Fibroblast of upper back skin (primary cell): ENCODE measurements at places on chromosomes 2 and 18.

- DNase-seq: no peak
Measured at GRCh38 chr2:177622521-177622920, 229.9 kb downstream of the AGPS start.

GRCh38 chr2:224560549-224560948 is 24.6 kb downstream of the CUL3 start:
- DNase-seq: no peak

- DNase-seq: peak; percentile 32
Measured at GRCh38 chr2:79711098-79711497, 198.2 kb downstream of the CTNNA2 start.

- DNase-seq: no peak
Measured at GRCh38 chr2:68157002-68157401, 686 bp upstream of the PNO1 start.

DNA sequence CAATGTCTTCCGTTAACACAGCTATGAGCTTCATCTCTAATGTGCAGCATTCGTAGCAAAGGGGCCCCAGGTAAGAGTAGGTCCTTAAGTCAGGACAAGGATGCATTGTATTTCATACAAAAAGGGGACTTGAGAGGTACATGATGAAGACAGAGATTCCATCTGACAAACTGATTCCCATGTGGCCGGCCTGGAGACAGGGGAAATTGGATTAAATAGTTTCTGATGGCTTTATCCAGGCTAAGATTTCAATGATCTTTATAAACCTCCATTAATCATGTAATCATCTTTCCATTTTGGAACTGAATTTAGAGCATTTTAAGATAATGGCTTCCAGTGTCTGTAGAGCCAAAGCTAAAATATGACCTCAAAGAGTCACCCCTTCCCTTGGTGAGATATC is 111.3 kb downstream of the NCKAP5 start:
- no peak for DNase-seq

GRCh38 chr18:34707670-34708069 is 2.4 kb upstream of the DTNA start:
- DNase-seq: peak; percentile 95

DNA sequence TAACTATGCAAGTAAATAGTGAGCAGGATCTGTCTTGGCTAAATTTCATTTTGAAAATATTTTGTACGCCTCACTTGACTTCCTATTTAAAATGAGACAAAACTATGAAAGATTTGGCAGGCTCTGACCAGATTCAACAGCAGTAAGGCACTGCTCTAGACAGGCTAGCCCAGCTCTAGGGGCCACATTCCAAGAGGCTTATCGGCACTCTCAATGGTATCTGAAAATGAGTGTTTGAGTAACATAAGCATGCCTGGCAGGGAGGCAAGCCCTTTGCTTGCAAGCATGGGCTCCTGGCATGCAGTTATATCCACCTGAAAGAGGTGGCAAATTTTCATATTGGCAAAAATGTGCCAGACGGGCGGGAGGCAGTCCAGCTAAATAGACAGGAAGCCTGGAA is 10.5 kb downstream of the CAPN13 start:
- DNase-seq: no peak
